H1 (cell line): ENCODE measurements at places on chromosomes 12 and 14. TPM values are rescaled to one million over a fixed set of nuclear protein-coding genes. Genes with fewer than 3 reads are reported as not detected.

The SLC5A8 gene
- total RNA-seq = 0.11 TPM in 1 of 2 replicates, not detected in the other

The PZP gene
- total RNA-seq = not detected in 2 replicates

The GALNT6 gene
- 10.7 and 12.5 TPM in 2 replicates for total RNA-seq

The FOXA1 gene
- total RNA-seq = 0.17 and 0.20 TPM in 2 replicates

The LRP1 gene
- total RNA-seq = 92.5 and 99.1 TPM in 2 replicates

The CLEC7A gene
- total RNA-seq = 0.15 TPM in 1 of 2 replicates, not detected in the other

The AKAP5 gene
- total RNA-seq = 3.5 and 3.8 TPM in 2 replicates

The OAS3 gene
- total RNA-seq = 0.73 and 1.1 TPM in 2 replicates

The SELPLG gene
- total RNA-seq = 0.13 TPM in 1 of 2 replicates, not detected in the other

The HOXC12 gene
- total RNA-seq = not detected in 2 replicates

The RNASE1 gene
- 2.2 and 3.0 TPM in 2 replicates for total RNA-seq
